ENCODE measurements at places on chromosomes 7 and 10. TPM values are rescaled to one million over a fixed set of nuclear protein-coding genes. Genes with fewer than 3 reads are reported as not detected.

GRCh38 chr10:124200011-124200410 is 106.6 kb upstream of the CHST15 start:
- no peak for DNase-seq

GRCh38 chr7:151135866-151136843 is 31.3 kb downstream of the GBX1 start:
- no peak for DNase-seq

Gene SLC29A4
- 0.05 TPM for total RNA-seq

Gene CALCR
- not detected for total RNA-seq

DNA sequence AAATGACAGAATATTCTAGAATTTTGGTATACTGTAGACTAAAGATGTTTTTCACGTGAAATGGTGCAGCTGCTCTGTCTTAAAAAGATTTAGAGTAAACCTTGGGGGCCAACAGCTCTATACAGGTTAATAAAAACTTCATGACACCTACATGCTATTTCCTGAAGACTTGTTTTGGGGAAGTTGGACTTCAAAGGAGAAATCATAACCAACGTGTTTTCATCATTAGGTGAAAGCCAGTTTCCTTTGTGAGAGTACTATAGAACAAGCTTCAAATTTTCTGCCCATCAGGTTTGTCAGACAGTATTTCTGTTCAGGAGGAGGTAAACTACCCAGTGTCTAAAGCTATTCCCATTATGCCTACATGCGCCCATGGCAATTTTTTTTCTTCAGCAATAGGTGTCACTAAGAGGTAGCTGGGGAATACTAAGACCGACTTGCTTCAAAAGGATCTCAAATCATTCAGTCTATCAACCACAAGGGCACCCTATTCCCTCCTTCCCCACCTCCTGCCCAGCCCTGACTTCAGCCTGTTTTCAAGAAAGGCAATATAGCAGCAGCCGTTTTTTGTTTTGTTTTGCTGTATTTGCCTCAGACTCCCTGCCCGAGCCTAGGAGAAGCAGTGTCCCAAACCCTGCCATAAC is 237.3 kb upstream of the SP8 start:
- DNase-seq: no peak

- no peak for DNase-seq
Measured at GRCh38 chr10:63547628-63548360, 26.6 kb downstream of the REEP3 start.

GRCh38 chr10:30781670-30782121 is 152.1 kb upstream of the LYZL2 start:
- no peak for DNase-seq

GRCh38 chr7:92461027-92462003 is 14.0 kb downstream of the GATAD1 start:
- DNase-seq: peak; percentile 13

All from naive thymus-derived CD8-positive, alpha-beta T cell (primary cell).